ENCODE measurements at places on chromosomes 1 and 21.

DNA sequence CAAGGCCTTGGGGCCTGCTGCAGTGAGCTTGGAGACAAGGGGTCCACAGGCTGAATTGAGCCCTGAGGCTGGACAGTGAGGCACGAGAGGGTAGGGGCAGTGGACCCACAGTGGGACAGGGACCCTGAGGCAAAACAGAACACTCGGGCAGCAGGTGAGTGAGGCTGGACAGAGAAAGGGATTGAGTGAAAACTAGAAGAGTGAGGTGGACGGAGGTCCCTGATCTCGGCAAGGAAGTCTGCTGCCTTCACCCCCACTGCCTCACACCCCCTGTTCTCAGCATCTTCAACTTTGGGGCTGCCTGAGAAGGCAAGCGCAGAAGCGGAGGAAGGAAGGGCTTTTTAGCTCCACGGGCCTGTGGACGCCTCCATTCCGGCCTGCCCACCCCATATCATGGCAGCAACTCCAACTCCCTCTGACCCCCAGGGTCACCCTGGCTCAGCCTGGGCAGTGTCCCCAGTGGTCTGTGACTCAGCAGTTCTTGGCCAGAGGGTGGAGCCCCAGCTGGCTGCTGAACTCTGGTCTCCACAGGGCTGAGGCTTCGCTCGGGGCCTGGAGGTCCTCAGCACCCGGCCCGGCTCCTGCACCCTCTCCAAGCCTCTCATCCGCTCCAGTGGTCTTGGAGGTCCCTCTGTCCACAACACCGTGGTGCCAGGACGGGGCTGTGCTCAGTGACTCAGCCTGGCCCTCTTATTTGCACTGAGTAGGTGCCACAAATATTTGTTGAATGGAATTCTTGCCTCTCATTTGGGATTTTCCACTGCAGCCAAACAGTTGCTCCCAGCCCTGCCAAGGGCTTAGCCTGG, 60.0 kb upstream of the EPS8L3 start:
- DNase-seq, result peak; percentile 67

- DNase-seq, result no peak
Observed at GRCh38 chr1:172394141-172394751, 26.2 kb upstream of the C1orf105 start.

DNA sequence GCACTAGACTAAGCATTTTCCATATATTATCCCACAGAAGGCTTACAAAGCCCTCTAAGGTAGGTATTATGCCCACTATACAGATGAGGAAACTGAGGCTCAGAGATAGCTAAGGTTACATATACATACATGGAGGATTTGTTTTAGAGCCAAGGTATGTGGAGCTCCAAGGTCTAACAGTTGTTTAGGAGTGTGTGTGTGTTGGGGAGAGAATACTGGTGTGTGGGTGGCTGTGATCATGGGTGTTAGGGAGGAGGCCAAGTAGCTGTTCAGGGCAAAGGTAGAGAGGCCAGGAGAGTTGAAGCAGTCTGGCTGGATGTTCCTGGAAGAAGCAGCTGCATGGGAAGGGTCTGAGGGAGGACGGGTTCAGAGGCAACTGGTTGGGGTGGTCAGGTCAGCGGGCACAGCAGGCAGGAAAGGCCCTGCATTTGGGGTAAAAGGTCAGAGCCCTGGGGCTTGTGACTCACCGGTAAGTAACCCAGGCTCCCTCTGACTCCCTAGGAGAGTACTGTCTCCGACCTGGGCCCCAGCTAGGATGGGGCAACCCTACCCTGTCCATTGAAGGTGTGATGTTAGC, 5.1 kb upstream of the LDLRAP1 start:
- no peak for DNase-seq

DNA sequence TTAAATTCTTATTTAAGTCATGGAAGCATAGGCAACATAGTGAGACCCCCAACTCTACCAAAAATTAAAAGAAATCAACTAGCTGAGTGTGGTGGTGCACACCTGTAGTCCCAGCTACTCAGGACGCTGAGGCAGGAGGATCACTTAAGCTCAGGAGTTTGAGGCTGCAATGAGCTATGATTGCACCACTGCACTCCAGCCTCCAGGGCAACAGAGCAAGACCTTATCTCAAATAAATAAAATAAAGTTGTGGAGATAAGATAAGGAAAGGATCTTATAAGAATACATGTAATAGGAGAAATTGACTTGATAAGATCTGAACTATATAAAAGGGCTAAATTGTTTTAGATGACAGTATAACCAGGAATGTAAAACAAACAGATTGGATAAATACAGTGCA, 2.3 kb upstream of the BATF3 start:
- no peak for DNase-seq

DNA sequence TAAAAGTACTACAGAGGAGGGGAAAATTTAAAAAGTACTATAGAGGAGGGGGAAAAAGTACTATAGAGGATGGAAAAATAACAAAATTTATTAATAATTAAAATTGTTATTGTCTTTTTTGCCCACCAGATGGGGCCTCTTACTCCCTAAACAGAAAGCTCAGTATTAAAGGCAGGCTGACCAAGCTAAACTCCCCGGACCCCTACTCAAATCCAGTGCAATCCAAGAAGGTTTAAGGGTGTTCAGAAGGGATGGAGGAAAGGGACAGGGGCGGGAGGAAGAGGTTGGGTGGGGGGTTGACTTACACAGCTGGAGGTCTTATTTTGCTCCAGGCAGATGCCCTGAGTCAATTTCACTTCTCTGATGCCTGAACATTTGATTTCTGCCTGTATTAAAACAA, 13.7 kb downstream of the CD34 start:
- peak; percentile 54 for DNase-seq

- DNase-seq, result no peak
Observed at GRCh38 chr1:99786751-99787501, 20.5 kb upstream of the FRRS1 start.

DNA sequence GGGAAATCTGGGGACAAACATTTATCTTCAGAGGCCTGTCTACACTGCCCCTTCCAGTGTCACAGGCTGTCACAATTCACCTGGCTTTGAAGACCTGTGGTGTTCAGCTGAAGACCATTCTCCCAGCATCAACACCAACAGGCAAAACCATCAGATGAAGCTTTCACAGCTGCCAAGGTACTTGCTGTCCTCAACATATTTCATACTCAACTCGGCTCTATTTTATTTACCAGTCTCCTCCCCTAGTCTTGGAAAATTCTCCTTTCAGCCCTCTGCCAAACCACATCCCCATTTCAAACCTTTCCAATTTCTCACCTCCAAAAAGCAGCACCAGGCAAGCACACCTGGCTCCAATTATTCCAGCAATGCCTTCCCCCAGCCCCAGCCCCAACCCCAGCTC, 108.8 kb downstream of the TGFBR3 start:
- no peak for DNase-seq

DNA sequence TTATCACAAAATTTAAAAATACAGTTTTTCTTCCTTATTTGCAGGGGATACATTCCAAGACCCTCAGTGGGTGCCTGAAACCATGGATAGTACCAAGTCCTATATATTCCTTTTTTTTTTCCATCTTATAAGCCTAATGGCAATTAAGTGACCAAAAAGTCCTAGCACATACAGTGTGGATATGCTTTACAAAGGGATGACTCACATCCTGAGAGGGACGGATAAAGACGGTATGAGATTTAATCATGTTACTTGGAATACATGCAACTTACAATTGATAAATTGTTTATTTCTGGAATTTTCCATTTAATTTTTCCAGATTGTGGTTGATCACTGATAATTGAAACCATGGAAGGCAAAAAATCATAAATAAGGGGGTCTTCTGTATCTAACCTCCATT, 181.2 kb upstream of the BRINP3 start:
- DNase-seq, result no peak

Data from hematopoietic multipotent progenitor cell treated with erythropoietin and hydrocortisone succinate and interleukin-3 and kit ligand, for 8 days (in vitro differentiated cells).